ELF-1 (cell line): ENCODE measurements at places on chromosomes 11 and 22.

DNA sequence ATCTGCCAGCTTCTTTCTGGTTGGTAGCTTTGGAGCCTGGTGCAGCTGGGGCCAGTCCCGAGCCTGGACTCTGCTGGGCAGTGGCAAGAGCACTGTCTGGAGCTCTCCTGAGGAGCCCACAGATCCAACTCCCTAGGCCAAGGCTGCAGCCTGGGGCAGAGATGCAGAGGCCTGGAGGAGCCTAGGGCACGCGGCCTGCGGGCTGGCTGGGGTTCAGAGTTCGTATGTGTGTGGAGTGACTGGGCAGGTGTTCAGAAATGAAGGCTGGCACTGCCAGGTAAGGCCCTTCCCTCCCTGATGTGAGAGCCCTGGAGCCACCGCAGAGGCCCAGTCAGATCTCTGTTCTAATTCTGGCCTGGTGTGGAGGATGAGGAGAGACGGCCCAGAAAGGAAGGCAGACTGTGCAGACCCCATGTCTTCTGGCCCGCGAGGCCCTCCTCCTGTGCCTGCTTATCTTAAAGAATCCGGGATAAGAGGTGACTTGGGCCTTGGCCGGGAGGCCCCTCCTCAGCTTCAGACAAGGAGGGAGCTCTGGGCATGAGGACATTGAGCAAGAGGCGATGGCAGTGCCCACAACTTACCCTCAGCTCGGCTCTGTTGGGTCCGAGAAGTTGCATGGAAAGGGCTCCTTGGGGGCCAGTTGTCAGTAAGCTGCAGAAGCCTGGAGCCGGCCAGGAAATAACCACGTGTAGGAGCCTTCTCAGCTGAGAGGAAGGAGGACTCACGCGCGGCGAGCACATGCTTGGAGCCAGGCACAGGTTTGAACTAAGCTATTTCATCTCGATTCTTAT is 62.2 kb upstream of the B3GAT1 start:
- no peak for DNase-seq

- DNase-seq: peak; percentile 78
These were observed 39.2 kb upstream of the IGLL5 start for GRCh38 chr22:22848364-22848866.

- DNase-seq: no peak
These were observed 214.4 kb downstream of the ETS1 start for GRCh38 chr11:128372977-128373376.

- DNase-seq: no peak
These were observed at the start of gene ANKRD13D for GRCh38 chr11:67289226-67289650. Gene ANKRD13D (plus strand): TSS chr11:67289303. CDS start chr11:67289461, 158 bp downstream.

- no peak for DNase-seq
These were observed 6.2 kb downstream of the MRPL21 start for GRCh38 chr11:68897441-68897840.

- DNase-seq: no peak
These were observed 2.5 kb downstream of the ROM1 start for GRCh38 chr11:62615521-62615920.

DNA sequence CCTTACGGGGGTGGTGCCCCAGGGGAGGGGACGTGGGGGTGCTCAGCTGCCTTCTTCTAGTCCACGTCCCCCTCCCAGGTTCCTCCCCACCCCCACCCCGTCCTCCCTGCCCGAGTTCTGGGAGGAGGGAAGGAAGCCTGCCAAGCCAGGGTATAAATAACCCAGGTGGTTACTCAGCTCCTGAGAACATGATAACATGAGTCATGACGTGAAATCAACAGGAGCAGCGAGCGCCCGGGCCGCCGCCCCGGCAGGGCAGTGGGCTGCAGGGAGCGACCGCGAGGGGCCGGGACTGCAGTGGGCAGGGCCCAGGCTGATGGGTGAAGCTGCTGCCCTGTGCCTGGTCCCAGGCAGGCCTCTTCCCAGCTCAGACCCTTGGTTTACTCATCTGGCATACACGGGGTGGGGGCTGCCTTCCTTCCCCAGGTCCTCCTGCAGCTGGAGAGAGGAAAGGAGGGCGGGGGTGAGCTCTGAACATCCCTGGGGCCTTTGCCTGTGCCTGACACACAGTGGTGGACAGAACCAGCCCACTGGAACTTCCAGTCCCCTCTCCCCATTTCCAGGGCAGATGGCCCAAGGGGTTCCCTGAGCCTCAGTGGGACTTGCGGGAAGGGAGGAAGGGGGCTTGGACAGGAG is 8.8 kb upstream of the PDGFB start:
- DNase-seq: peak; percentile 52

DNA sequence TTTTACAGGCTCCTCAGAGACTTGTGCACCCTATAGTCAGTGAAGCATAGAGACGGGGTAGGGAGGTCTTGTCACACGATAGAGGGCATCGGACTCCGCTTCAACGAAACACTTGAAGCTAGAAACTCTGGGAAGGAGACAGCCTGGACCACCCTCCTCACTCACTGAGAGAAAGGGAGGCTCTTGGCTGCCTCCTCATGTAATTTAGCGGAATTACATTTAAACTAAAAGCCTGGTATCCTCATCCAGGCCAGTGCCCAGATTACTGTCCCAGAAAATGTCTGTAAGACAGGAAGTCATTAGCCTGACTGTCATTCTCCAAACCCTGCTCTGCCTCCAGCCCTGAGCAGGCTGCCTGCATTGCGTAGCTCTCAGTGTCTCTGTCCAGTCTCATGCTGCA is 36.0 kb downstream of the TTLL1 start:
- DNase-seq: peak; percentile 83

- no peak for DNase-seq
These were observed 39.3 kb upstream of the PTPRJ start for GRCh38 chr11:47940904-47941649.

GRCh38 chr11:36817336-36817965 is 219.4 kb upstream of the RAG2 start:
- no peak for DNase-seq

- DNase-seq: no peak
These were observed 32.2 kb downstream of the RPL3 start for GRCh38 chr22:39287076-39287725.

GRCh38 chr11:118078911-118079411 is 2.1 kb downstream of the TMPRSS4 start:
- peak; percentile 93 for DNase-seq

GRCh38 chr22:49712195-49712791 is 115.4 kb downstream of the BRD1 start:
- peak; percentile 57 for DNase-seq

DNA sequence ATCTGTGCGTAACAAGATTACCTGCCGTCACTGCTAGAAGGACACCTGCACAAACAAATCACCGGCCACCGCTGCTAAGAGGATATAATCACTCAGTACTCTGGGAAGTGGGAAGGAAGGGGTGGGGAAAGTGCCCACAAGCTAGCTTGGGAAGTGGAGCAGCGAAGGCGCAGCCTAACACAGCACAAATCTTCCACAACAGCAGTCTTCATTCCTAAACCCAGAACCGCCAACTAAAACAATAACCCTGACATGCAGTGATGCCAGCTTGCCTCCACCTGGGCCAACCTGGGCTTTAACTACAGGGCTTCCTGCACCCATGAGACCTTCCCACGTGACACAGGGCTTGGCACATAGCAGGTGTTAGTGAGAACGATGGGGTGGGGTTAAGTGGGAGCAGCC is 5.1 kb downstream of the DGCR2 start:
- DNase-seq: no peak

GRCh38 chr11:129410395-129410960 is 34.8 kb downstream of the BARX2 start:
- DNase-seq: no peak

GRCh38 chr11:2725368-2726300 is 25.8 kb upstream of the KCNQ1OT1 start:
- DNase-seq: no peak

DNA sequence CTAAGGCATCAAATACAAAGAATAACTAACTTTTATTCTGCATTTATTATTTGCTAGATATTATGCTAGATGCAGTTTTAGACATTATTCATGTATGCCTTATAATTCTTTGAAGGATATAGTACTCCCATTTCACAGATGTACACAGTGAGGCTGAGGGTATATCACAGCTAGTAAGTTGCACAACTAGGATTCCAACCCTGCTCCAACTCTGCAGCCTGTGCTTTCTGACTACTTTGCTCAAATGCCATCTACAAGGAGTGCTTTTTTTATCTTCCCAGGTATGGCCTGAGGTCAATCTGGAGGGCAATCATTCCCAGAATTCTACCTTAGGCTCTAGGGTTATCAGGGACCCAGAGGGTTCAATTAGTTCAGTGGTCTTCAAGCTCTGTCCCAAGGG is 28.4 kb downstream of the NUP160 start:
- DNase-seq: no peak

- DNase-seq: no peak
These were observed 5.1 kb upstream of the CHST1 start for GRCh38 chr11:45670386-45671135.

- DNase-seq: no peak
These were observed 32.3 kb downstream of the TRIM29 start for GRCh38 chr11:120105576-120105975.

- DNase-seq: no peak
These were observed 48.2 kb downstream of the STK33 start for GRCh38 chr11:8545698-8546366.

DNA sequence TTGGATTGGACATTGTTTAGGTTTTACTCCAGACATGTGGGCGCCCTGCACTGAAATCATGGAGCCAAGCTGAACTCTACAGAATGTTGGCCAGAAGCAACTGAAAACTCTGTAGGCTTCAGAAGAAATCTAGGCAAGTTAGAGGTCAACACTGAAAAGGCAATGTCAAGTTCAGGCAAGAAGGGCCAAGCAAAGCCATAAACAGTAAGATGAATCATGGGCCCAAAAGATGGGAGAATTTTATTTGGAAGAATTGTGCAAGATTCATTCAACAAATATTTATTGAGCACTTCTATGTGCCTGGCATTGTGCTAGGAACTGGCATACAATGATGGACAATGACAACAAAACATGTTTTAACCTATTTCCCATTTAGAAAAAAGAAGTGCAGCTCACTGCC is 10.9 kb downstream of the HOATZ start:
- DNase-seq: no peak

- no peak for DNase-seq
These were observed 737 bp downstream of the RBM4 start for GRCh38 chr11:66639066-66639813.

- no peak for DNase-seq
These were observed 1394.7 kb downstream of the BRD1 start for GRCh38 chr22:48432781-48433518.

DNA sequence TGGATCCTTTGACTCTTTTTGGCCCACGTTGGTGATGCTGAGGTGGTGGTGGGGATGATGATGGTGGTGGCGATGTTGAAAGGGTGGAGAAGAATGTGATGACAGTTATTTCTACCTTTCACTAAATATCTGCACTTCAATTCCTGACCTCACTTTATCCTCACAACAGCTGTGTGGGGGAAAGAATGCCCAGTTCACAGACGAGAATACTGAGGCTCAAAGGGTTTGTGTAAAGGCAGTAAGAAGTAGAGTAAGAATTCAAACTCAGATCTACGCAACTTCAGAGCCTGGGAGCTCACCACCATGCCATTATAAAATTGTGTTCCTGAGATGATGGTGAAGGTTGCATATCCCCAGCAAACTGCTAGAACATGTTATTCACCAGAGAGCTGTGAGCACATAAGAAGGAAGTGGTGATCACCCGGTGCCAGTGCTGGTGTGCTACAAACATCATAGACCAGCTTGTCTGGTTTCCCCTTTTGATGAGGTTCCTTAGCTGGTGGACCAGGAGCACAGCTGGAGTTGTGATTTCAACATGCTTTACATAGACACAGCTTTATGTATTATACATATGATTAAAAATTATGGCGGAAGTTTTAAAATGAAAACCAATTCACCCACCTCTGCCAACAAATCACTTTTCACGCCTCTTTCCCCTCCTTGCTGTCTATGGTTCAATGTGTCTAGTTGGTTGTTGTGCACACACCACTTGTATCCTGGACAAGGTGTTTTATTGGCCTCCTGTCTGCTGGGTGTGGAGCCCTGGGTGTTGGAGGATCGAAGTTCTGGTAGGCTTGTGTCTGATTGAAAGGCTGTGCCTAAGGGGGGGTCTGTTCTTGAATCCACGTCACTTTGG is 6.2 kb downstream of the ST14 start:
- DNase-seq: no peak

GRCh38 chr22:28574159-28574788 is 105.4 kb downstream of the TTC28 start:
- no peak for DNase-seq

DNA sequence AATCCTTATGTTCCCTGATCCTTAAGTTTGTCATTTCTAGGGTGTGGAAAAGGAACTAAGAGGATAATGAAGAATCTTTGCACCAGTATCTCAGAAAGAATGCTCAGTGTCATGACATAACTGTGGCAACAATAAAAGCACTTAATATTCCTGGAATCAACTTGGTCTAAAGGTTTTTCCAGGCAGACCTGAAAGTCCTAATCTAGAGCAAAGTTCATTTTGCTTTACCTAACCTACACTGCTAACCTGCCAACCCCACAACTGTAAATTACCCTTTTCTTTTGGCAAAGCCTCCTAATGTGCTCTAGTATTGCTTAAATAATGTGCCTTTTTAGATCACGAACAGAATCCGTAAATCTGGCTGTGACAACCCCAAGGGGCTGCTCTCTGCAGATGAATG is 82.5 kb downstream of the AMBRA1 start:
- no peak for DNase-seq

DNA sequence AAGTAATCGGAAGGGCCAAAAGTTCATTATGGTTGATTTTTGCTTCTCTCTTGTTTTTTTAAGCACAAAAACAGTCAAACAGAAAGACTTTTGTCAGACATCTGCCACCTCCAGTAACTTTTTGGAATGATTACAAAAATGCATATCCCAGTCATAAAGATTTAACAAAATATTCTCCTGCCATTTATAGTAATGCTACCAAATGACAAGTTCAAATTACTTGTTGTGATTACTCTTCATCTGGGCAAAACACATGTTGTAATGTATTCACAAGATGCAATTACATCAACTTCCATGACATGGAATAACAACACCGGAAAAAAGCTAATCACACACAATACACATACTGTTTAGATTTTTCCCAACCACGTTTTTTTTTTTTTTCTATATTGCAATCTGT is 1017.5 kb upstream of the TENM4 start:
- no peak for DNase-seq

- DNase-seq: no peak
These were observed 213.4 kb upstream of the SYN3 start for GRCh38 chr22:33271390-33272161.

DNA sequence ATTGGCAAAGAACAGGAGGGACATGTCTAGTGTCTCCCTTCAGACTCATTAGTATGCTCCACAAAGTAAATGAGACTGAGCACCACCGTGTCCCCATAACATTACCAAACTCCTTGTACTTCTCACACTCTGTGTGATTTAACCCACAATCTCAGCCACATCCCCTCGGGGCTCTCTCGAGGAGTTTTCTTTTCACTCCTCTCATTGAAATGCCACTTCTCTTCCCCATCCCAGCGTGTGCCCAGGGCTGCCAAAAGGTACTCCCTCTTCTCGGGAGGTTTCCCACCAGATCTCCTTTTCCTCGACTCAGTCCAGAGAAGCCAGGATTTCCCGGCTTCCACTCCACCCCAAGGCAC is 1.1 kb downstream of the RBFOX2 start:
- DNase-seq: peak; percentile 25
